ENCODE measurements at places on chromosomes 1 and 21.
A peak's percentile ranks its signal among the peaks of the same experiment; 100 is the strongest.

GRCh38 chr1:201517631-201518030, 10.7 kb upstream of the CSRP1 start:
- no peak for DNase-seq

DNA sequence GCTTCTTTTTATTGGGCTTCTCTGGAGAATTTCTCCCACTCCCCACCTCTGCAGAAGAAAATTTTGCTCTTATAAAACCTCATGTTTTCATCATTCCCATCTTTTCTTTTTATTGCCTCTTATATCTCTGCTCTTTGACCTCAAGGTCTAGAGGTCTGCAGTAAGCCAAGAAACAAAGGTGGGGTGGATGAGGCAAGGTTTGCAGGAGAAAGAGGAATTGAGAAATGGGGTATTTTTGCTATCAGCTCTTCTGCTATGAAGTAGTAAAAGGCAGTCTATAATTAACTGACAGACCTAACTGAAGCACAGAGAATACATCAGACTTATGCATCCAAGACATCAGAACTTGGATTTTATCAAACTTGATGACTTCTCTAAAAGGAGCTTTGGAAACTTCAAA, 22.9 kb downstream of the SYT11 start:
- DNase-seq, result no peak

DNA sequence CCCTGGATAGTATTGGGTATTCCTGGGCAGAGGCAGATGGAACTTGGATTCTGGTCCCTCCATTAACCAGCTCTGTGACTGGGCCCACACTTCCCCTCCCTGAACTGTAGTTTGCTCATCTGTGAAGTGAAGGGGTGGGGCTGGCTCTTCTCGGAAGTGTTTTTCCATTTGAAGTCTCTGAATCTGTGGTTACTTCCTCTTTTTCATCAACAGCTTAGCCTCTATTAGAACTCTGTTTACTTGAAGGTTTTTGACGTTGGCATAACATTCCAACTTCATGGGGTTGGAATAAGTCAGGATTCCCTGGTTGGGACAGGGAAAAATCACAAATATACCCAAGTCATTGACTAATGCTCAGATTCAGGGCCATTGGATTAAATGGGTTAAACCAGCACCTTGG, 3.6 kb downstream of the KIAA0040 start:
- no peak for DNase-seq

DNA sequence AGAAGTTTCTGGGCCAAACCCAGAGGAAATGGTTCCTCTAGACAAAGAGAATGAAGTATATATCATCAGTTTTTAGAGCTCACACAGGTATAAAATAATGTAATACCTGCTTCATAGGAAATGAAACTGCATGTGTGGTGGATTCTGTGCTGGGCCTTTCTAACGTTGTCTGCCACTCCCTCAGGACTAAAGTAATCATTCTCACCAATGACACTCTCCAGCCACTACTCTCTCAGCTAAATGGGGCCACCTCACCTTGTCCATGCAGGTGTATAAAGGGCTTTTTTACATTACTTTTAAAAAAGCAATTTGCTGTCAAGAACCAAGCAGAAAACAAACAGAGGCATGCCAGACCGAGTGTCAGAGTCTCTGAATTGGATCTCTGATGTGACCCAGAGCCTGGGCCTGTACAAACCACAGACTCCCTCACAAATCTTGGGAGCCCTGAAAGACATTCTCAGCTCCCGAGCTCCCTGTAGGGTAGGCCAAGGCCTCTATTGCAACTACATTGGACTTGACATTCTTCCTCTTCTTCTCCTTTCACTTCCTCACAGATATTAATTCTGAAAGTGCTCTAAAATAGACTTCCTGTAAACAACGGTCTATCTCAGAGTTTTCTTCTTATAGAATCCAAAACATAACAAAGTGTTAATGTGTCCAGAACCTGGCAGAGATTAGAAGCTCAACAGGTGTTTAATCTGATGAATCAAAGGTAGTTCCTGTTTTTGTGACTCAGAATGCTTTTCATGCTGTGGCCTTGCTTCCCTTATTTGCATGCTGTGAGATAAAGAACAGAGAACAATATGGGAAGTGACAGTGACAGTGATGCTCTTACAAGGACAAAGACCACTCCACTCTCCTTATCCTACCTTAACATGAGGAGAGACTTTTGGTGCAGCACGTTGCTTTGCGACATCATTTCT, 8.6 kb downstream of the AIM2 start:
- no peak for DNase-seq

GRCh38 chr1:206700445-206701036, 15.8 kb downstream of the MAPKAPK2 start:
- DNase-seq, result peak; percentile 68

GRCh38 chr1:211641942-211642341, 33.5 kb downstream of the NEK2 start:
- no peak for DNase-seq

GRCh38 chr1:170800812-170801211, 134.5 kb upstream of the MROH9 start:
- DNase-seq, result peak; percentile 13

GRCh38 chr1:44012404-44012803, 18.9 kb downstream of the SLC6A9 start:
- no peak for DNase-seq
